ENCODE measurements at places on chromosomes 3 and 15.

GRCh38 chr3:126082362-126083137 is 1.4 kb downstream of the SLC41A3 start:
- no peak for DNase-seq

DNA sequence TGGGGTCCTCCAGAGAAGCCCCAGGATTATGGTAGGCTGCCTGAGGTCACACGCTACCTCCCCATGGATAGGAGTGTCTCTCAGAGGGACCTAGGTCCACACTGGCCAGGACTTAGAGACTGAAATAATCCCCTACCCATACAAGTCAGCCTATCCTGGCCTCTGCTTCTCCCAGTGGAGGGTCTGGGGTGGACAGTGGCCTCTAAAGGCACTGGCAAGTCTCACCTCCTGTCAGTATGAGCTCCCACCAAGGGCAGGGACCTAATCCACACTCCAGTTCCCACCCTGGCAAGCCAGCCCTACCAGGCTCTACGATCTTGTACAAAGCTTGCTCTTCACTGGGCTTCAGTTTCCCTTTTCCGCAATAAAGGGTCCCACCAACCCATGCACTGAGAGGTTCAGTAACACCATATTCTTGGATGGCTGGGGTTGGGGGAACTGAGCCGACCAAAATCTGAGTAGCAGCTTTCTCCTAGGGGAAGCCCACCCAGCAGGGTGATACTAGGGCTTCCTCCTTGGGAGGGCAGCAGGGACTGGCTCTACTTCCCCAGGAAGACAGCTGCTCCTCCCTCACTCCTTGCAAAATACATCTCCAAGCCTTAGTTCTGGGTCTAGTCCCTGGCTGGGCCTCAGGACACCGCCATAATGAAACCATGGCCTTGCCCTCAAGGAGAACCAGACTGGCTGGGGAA is 2.4 kb downstream of the CISH start:
- DNase-seq, result no peak

DNA sequence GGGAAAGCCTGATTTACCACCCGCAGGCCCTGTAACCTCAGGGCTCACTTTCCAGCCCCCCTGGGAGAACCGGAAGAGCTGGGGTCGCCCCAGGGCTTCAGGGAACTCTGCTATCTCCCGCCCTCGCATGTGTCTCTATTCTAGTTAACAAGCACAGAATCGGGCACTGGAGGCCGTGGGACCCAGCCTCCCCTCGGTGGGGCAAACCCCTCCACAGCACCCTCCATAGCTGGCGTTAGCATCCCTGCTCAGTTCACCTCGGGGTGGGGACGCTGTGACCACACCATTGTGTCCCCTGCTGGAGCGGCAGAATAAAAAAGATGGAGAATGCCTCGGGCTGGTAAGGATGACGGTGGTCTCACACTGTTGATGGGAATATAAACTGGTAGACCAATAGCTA is 3.5 kb upstream of the LRRC15 start:
- DNase-seq, result no peak

DNA sequence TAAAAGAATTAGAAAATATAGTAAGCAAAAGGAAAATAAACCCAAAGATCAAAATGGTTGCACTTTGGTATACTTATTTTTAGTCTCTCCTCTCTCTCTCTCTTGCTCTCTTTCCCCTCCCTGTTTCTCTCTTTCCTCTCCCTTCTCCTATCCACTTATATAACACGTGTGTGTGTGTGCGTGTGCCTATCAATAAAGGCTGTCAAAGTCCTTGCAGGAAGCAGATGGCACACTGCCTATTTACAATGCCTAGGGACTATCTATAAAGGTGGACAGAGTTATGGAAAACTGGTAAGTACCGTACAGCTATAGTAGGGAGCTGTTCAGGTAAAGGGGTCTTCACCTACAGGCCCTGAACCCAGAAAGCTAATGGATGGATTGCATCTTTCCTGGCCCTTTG is 161.6 kb downstream of the SQOR start:
- DNase-seq, result no peak

- no peak for DNase-seq
These were observed 182.1 kb downstream of the ARRDC4 start for GRCh38 chr15:98142572-98142971.

- no peak for DNase-seq
These were observed 244.6 kb upstream of the CCDC54 start for GRCh38 chr3:107132674-107133073.

DNA sequence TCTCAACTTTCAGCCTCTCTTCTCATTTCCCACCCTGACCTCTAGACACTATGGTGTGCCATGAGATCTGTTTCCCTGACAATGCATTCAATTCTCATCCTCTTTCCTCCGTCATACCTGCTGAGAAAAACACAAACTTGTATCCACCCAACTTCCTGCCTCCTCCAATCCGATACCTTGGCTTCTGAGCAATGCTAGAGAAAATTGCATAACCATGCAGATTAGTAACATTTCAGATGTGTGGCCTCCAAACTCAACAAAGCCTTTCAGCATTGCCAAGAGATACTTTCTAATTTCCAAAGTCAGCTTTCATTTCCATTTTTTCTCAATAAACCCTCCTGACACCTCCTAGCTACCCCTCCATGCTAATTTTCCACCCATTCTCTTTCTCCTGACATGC is 88.5 kb downstream of the MINAR1 start:
- DNase-seq, result no peak

GRCh38 chr3:124558991-124559845 is 171.0 kb upstream of the UMPS start:
- DNase-seq, result peak; percentile 67

DNA sequence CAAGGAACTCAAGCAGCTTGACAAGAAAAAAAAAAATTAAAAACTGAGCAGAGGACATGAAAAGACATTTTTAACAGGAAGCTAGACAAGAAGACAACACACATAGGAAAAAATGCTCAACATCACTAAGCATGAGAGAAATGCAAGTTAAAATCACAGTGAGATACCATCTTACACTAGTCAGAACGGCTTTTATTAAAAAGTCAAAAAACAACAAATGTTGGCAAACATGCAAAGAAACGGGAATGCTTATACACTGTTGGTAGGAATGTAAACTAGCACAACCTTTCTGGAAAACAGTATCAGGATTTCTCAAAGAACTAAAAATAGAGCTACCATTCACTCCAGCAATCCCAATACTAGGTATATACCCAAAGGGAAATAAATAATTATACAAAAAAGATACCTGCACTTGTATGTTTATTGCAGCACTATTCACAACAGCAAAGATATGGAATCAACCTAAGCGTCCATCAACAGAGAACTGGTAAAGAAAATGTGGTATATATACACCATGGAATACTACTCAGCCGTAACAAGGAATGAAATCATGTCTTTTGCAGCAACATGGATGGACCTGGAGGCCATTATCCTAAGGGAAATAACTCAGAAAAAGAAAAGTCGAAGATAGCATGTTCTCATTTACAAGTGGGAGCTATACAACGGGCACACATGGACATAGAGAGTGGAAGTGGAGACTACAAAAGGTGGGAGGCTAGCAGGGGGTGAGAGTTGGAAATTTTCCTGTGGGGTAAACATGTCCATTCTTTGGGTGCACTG is 5.2 kb downstream of the GOLIM4 start:
- no peak for DNase-seq

All from AG09309 (cell line).